Endothelial cell of umbilical vein (primary cell): ENCODE measurements at places on chromosomes 12 and 14.

DNA sequence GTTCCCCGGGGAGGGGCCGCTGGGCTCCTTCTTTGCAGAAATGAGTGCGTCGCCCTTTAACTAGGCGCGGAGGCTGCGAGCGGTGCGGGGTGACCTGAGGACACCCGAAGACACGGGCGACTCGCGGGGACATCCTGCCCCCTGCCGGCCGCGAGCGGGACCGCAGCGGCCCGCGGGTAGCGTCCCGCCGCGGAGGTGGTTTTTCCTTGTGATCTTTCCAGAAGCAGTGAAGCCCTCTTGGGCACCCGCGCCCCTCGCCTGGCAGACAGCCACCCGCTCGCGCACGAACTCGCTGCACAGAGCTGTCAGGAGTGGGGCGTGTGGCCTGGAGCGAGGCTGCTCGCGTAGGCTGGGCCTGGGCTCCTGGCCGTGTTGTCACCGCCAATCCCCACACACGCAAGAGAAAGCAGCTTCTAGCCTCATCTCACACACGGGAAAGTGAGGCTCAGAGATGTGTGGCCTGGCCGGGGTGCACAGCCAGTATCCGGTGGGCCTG, 67.2 kb downstream of the DIO3 start:
- DNase-seq, result peak; percentile 59

GRCh38 chr12:3225154-3225795, 148.1 kb downstream of the TSPAN9 start:
- peak; percentile 94 for DNase-seq

DNA sequence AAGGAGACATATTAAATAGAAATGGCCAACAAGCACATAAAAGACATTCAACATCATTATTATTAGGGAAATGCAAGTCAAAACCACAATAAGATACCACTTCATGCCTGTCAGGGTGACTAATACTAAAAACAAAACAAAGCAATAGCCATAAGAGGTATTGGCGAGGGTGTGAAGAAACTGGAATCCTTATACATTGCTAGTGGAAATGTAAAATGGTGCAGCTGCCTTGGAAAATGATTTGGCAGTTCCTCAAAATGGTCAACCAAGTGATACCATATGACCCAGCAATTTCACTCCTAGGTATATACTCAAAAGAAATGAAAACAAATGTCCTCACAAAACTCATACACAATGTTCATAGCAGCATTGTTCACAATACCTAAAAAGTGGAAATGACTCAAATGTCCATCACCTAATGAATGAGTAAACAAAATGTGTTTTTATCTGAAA, 27.0 kb downstream of the GPR135 start:
- DNase-seq, result peak; percentile 75

DNA sequence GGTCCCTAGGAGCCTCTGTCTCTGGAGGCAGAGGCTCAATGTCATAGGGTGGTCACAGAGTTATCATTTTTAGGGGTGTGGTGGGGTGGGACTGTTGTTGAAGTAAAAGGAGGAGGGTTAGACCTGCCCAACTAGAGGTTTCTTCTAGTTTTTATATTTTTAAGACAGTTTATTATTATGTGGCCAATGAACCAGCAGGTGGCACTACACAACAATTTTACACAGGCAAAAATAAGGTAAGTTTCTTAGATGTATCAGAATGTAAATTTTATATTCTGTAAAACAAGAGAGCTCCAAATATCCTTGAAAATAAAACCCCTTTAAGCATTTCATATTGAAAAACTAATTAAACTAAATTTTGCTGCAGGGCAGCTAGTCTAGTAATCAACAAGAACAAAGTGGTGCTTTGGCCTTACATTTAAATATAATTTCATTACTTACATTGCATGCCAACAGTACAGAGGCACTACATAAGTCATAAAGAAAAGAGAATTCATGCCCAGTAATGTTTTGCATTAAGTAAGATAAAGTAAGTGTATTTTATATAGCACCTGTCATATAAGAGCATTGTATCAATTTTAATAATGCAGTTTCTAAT, 22.2 kb upstream of the OVCH1 start:
- DNase-seq, result peak; percentile 75

DNA sequence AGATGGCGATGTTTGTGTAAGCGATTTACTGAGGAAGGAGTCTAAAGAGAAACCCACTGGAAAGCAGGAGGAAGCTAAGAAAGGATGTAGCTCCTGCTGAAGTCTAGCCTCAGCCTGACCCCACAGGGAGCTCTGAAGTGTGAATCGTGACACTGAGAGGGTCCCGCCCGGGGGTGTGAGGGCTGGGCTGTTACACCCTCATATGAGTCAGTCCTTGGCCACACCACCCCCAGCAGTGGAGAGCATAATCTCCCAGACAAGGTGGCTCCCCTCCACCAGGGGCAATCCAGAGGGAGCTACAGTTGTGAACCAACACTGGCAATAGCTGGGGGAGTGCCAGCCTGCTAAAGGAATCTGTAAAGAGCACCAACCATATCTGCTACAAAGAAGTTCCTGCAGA, 31.5 kb downstream of the SVOP start:
- no peak for DNase-seq

DNA sequence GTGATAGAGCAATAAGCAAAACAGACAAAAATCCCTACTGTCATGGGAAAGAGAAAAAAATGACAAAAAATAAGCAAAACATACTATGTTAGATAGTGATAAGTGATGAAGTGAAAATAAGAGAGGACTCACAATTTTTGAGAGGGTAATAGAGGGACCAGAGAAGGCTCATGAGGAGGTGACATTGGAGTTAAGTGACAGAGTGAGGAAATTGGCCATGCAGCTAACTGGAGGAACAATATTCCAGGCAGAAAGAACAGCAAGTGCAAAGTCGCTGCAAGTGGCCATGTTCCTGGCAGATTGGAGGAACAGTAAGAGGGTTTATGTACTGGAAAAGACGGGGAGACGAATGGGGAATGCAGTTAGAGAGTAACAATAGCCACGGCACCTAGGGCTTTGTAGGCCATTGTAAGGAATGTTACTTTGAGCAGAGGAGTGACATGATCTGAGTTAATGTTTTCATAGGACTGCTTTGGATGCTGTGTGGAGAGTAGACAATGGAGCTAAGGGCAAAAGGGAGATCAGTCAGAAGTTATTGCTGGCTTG, 1.4 kb upstream of the SAV1 start:
- DNase-seq, result peak; percentile 17

GRCh38 chr14:73173092-73173735, 36.9 kb downstream of the PSEN1 start:
- DNase-seq, result peak; percentile 73

- DNase-seq, result no peak
These were observed 187.0 kb downstream of the ETV6 start for GRCh38 chr12:11836282-11837151.

- DNase-seq, result no peak
These were observed 154.1 kb downstream of the SRGAP1 start for GRCh38 chr12:63998584-63998983.

DNA sequence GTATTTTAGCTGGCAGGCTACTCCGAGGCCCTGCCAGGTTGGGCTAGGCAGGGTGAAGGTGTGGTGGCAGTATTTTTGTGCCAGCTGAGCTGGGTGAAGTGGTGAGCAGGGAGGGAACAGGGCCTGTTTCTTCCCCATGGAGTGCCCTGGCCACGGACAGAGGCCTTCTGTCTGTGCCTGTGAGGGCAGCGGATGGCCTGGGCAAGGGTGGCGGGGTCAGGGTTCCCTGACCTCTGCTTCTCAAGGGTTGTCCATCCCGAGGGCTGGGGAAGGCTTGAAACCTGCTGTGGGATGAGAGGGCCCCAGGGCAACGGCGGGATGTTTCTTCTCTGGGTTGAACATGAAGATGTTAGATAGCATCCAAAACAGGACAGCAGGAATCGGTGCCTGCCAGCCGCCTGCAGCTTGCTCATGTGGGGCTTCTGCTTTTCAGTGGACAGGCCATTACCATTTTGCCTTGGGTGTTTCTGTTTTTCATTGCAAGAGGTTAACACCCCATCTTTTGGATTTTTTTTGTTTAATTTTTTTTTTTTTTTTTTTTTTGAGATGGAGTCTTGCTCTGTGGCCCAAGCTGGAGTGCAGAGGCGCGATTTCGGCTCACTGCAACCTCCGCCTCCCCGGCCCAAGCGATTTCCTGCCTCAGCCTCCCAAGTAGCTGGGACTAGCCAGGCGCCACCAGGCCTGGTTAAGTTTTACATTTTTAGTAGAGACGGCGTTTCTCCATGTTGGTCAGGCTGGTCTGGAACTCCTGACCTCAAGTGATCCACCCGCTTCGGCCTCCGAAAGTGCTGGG, 3.3 kb downstream of the MTA1 start:
- DNase-seq, result no peak

DNA sequence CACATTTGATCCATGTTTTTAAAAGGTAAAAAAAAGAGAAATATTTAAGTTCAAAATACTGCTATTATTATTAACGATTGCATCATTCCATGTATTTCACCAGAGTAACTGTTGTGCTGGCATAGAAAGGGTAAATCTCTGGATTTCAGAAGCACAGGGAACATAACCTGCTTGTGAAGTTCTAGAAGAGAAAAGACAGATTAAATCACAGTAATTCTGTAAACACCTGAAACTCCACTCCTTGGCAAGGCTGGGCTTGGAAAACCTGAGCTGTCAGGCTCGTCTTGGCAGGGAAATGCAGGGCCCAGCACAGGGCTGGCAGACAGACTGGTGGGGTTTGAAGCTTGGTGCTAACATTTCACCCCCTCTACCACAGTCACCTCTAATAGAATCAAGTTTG, 35.1 kb downstream of the SVOP start:
- DNase-seq, result no peak

DNA sequence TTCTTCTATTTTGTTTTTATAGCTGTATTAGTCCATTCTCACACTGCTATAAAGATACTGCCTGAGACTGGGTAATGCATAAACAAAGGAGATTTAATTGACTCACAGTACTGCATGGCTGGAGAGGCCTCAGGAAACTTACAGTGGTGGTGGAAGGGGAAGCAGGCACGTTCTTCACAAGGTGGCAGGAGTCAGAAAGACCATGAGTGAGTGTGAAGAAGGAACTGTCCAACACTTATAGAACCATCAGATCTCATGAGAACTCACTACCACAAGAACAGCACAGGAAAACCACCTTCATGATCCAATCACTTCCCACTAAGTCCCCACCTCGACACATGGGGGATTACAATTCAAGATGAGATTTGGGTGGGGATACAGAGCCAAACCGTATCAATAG, 42.3 kb downstream of the ARMH4 start:
- DNase-seq, result no peak

DNA sequence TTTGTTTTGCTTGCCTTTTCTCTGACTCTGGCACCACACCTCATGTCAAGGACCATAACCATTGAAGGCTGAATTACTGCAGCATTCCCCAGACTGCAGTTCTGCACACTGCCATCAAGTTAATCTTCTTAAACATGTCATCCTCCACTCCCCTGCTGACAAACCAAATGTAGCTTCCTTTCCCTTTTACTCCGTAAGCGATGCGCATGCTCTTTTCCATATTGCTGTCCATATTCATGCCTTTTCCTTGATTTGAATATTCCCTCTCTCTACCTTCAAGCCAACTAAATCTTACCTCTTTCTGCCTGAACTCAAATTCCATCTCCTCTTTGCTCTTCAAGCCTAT, 13.6 kb downstream of the GPX2 start:
- DNase-seq, result no peak

DNA sequence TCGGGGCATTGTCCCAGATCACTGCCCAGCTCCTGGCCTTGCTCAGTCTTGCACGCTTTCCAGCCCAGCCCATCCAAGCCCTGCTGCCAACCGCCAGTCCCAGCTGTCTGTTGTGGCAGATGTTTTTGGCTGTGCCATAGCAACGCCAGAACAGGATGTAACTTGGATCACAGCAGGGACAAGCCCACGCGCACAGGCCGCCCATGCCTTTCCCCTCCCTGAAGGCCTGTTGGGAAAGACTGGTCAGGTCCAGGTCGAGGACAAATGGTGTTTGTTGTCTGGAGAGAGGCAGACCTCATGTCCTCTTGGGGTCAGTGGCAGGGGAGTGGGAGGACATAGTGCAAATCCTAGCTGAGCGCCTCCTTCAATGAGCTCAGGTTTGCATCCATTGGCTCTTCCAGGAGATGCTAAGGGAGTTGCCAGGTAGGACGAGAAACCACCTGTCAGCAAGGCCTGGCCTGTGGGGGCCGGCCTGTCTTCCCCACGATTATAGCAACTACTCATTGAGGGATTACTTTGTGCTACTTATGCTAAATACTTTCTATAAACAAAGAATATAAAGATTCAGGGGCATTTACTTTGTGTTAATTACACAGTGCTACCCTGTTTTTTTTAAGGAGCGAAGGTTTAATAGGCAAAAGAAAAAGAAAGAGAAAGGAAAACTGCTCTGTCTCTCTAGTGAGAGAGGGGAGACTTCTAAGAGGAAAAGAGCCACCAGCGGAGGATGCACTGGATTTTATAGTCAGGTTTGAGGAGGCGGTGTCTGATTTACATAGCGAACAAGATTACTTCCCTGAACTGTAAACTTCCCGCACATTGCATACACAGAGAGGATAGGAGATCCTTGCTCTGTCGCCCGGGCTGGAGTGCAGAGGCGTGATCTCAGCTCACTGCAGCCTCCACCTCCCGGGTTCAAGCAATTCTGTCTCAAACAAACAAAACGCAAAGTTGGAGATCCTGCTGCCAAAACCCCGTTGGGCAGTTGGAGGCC, 42.8 kb upstream of the CORO1C start:
- peak; percentile 73 for DNase-seq

DNA sequence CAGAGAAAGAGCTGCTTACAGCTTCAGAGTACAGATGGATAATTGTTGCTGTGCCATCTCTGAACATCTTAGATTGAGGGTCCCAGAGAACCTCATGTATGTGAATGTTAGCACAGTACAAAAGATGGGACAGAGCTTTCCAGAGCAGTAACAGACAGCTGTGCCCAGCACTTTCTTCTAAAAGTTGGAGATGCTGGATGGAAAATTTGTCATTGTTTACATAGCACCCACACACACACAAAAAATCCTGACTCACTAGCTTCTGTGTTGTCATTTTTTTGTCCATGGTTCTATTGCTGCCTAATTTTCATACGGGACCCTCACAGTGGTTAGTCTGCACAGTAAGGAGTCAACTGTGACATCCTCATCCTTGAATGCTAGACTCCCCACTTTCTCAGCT, 374.7 kb downstream of the DIO2 start:
- no peak for DNase-seq

GRCh38 chr14:29652571-29652970, 275.1 kb downstream of the PRKD1 start:
- DNase-seq, result no peak

- DNase-seq, result no peak
These were observed 31.7 kb downstream of the MARK3 start for GRCh38 chr14:103416916-103417315.

DNA sequence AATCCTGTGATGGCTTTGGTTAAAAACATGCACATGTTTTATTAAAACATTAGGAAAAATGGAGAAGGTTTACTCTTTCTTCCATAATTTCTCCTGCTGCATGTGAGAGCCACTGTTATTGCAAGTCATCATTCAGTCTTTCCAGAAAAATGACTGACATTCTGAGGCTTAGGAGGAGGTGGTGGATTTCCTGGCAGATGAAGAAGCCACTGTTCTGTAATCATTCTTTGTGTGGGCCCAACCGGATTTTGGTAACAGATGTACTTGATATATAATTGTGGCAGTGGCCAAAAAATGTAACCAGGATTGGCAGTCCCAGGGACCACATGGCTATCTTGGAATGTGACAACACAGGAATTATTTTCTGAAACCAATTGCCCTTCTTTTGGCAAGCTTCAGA, 120.2 kb downstream of the DAAM1 start:
- no peak for DNase-seq

GRCh38 chr12:92905811-92906554, 23.1 kb downstream of the EEA1 start:
- no peak for DNase-seq

- DNase-seq, result no peak
These were observed at the start of gene ANO2 for GRCh38 chr12:5945071-5946008. ANO2 (minus strand) TSS chr12:5945259; CDS start chr12:5945217, 42 bp downstream.
